ENCODE measurements at places on chromosomes 2 and 18.

- no peak overlapping the region for H3K27ac ChIP-seq
- H3K4me3 ChIP-seq: no peak overlapping the region
- no peaks in the 10 kb centered on the region for H3K27me3 ChIP-seq
- H3K36me3 ChIP-seq: no peaks in the 10 kb centered on the region
- DNase-seq: no peak
Measured at GRCh38 chr2:72722492-72723070, 103.3 kb downstream of the EXOC6B start.

DNA sequence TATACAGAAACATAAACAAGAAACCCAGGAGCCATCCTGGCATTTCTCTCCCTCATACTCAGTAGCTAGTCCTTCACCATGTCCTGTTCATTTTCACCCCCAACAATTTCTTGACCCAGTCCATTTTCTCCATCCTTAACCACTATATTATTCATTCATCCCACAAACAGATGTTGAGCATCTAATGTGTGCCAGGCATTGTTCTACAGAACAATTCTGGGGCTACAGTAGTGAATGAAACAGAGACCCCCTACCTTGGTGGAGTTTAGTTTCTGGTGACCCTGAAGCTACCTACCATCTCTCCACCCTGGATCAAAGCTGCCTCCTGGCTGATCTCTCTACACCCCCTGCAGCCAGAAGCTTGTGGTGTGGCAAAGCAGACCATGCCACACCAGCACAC lies 27.5 kb upstream of the BZW1 start:
- H3K36me3 ChIP-seq: no peaks in the 10 kb centered on the region
- DNase-seq: no peak
- no peaks in the 10 kb centered on the region for H3K4me1 ChIP-seq
- H3K4me3 ChIP-seq: no peak overlapping the region
- no peak overlapping the region for H3K27ac ChIP-seq
- no peaks in the 10 kb centered on the region for H3K27me3 ChIP-seq

DNA sequence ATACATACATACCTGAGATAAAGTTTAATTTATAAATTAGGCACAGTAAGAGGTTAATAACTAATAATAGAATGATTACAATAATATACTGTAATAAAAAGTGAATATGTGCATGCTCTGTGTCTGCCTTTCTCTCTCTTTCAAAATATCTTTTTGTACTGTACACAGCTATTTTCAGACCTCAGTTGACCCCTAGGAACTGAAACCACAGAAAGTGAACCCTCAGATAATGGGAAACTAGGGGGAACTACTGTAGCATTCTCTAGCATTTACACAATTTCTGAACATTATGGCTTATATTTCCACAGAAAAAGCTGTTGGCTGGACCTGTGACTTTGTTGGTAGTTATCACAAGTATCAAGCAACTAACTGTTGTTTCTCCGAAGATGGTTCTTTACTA lies 25.9 kb downstream of the WDR75 start:
- H3K27me3 ChIP-seq: no peaks in the 10 kb centered on the region
- peaks cover 91% of the 10 kb centered on the region for H3K36me3 ChIP-seq
- H3K4me1 ChIP-seq: no peaks in the 10 kb centered on the region
- no peak overlapping the region for H3K27ac ChIP-seq

- DNase-seq: no peak
- no peaks in the 10 kb centered on the region for H3K27me3 ChIP-seq
- H3K36me3 ChIP-seq: no peaks in the 10 kb centered on the region
- no peak overlapping the region for H3K4me3 ChIP-seq
- H3K4me1 ChIP-seq: peaks cover 11% of the 10 kb centered on the region
Measured at GRCh38 chr2:146918280-146918679, 926.5 kb upstream of the ACVR2A start.

DNA sequence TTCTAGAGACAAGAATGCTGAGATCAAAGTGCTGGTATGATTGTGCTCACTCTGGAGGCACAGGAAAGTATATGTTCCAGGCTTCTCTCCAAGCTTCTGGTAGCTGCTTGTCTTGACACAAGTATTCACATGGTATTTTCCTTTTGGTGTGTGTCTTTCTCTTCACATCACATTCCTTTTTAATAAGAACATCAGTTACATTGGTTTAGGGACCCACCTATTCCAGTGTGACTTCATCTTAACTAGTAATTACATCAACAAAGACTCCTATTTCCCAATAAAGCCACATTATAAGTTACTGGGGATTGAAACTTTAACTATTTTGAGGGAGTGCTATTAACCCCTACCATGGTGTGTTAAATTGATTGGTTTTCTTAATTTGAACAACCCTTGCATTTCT lies 119.1 kb downstream of the FSIP2 start:
- peaks cover 8% of the 10 kb centered on the region for H3K4me1 ChIP-seq
- H3K27ac ChIP-seq: no peak overlapping the region
- H3K36me3 ChIP-seq: peaks cover 3% of the 10 kb centered on the region
- no peak overlapping the region for H3K4me3 ChIP-seq

DNA sequence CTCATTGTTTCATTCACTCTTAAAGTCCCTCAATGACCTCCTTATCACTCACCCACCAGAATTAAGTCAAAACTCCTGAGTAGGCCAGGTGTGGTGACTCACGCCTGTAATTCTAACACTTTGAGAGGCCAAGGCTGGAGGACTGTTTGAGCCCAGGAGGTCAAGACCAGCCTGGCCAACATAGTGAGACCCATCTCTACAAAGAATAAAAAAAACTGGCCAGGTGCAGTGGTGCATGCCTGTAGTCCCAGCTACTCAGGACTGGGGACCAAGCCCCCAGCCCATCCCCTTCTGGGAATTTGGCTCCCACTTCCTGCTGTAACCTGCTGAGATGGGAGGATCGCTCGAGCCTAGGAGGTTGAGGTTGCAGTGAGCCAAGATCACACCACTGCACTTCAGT lies 28.9 kb downstream of the TMEM247 start:
- peaks cover 26% of the 10 kb centered on the region for H3K4me1 ChIP-seq
- H3K36me3 ChIP-seq: no peaks in the 10 kb centered on the region
- DNase-seq: no peak
- H3K27ac ChIP-seq: no peak overlapping the region
- peaks cover 2% of the 10 kb centered on the region for H3K27me3 ChIP-seq
- H3K4me3 ChIP-seq: no peak overlapping the region

- no peaks in the 10 kb centered on the region for H3K36me3 ChIP-seq
- peaks cover 55% of the 10 kb centered on the region for H3K4me1 ChIP-seq
- no peak overlapping the region for H3K27ac ChIP-seq
- H3K4me3 ChIP-seq: no peak overlapping the region
Measured at GRCh38 chr2:42128721-42129486, 40.2 kb upstream of the EML4 start.

GRCh38 chr2:74495440-74495839 lies 4.0 kb downstream of the LBX2 start:
- no peak overlapping the region for H3K27ac ChIP-seq
- H3K4me3 ChIP-seq: no peak overlapping the region
- H3K27me3 ChIP-seq: peaks cover 63% of the 10 kb centered on the region
- peaks cover 23% of the 10 kb centered on the region for H3K4me1 ChIP-seq
- no peak for DNase-seq
- peaks cover 34% of the 10 kb centered on the region for H3K36me3 ChIP-seq

GRCh38 chr2:197031803-197032202 lies 105.3 kb upstream of the PGAP1 start:
- H3K4me1 ChIP-seq: no peaks in the 10 kb centered on the region
- H3K36me3 ChIP-seq: no peaks in the 10 kb centered on the region
- no peak overlapping the region for H3K27ac ChIP-seq
- H3K4me3 ChIP-seq: no peak overlapping the region

DNA sequence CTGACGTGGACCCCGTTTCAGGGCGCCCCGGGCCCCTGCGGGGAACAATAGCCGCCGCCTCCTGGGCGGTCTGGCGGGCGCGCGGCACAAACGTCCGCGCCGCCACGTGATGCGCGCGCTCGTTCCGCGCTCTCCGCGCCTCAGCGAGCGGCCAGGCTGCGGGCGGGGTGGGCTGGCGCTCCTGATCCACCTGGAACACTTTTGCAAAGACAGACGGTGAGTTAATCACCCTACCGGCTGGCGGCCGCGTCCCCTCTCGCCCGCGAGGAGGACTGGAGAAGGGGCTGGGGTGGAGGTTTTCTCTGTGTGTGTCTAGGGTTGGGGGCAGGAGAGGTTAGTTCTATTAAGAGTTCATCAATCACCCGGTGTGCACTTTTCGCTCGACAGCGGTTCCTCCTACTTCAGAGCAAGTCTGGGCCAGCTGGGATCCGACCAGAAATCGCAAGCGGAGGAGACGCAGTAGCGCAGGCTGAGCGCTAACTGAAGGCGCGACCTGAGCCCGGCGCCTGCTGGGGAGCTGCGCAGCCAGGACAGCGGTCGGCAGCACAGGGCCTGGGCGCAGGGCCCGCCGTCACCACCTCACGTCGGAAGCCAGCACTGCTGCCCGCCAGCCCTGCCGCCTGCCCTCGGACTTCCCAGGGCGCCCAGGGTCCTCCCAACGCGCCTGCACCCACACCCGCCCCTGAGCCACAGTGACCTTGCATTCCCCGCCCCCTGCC lies 10.3 kb upstream of the HOXD1 start:
- H3K27me3 ChIP-seq: peaks cover 100% of the 10 kb centered on the region
- H3K4me3 ChIP-seq: peak overlapping the region; percentile 67

DNA sequence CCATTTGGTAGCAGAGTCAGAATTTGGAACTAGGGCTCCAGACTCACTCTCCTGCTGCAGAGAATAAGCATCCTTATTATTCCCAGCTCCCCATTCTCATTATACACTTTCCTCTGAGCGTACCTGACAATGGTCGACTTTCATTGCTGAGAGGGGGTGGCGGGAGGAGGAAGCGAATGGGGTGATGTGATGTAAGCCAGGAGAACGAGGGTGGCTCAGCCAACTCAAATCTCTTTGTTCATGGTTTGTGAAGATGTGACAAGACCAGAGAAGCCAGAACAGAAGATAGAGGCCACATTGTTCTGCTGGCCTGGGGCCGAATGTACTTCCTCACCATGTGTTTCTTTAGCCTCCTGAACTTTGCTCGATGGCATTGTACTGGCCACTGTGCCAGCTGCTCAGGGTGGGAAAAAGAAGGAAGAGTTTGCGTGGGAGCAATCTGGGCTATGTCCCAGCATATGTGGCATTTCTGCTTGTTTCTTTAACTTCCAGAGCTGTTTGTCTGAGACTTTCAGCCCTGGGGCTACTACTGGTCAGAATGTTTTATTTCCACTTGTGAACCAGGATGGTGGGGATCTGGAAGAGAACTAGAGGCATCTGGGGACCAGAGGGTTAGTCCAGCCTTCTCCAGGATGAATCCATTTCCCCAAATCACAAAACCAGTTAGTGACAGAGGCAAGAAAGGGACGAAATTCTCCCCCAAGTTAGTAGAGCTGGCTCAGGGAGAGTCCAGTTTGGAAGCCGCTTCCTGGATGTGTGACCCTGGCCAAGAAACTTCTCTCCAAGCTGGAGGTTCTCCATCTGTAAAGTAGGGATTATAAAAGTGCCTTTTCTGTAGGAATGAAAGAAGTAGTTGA lies 62.6 kb downstream of the MOGAT1 start:
- H3K27ac ChIP-seq: no peak overlapping the region
- no peak overlapping the region for H3K4me3 ChIP-seq
- peaks cover 23% of the 10 kb centered on the region for H3K4me1 ChIP-seq

DNA sequence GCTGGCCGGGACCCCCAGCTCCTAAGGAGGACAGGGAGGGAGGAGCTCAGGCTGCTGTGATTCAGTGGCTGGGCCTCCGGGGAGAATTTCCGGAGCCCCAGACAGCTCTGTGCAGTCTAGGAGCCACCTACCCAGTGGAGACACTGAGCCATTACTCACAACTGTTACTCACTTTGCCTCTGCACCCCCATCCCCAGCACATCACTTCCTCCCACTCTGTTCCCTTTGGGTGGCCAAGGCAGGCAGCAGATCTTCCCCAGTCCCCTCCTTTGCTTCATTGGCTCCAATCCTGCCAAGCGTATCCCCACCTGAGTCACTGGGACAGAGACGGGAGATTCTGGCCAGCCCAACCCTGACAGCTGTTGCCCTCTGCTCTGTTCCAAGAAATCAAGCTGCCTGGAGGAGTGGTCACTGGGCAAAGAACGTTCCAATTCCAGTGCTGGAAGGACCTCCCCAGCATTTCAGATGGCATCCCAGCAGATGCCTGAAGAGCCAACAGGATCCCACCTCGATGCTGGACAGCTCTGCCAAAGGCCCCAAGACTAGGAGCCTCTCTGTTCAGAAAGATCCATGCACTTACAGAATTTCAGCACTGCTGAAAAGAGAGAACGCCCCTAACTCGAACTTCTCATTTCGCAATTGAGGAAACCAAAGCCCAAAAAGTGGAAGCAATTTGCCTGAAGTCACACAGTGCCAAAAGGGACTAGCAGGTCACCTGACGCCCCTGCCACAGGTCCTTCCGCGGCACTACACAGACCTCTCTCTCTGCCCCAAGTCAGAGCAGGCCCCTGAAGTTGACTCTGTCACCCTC lies 68.3 kb downstream of the TNS1 start:
- no peaks in the 10 kb centered on the region for H3K36me3 ChIP-seq
- 0 out of 2 replicates have a peak overlapping the region, but pooled peaks have one; percentile 41 for H3K27ac ChIP-seq
- peaks cover 65% of the 10 kb centered on the region for H3K4me1 ChIP-seq

DNA sequence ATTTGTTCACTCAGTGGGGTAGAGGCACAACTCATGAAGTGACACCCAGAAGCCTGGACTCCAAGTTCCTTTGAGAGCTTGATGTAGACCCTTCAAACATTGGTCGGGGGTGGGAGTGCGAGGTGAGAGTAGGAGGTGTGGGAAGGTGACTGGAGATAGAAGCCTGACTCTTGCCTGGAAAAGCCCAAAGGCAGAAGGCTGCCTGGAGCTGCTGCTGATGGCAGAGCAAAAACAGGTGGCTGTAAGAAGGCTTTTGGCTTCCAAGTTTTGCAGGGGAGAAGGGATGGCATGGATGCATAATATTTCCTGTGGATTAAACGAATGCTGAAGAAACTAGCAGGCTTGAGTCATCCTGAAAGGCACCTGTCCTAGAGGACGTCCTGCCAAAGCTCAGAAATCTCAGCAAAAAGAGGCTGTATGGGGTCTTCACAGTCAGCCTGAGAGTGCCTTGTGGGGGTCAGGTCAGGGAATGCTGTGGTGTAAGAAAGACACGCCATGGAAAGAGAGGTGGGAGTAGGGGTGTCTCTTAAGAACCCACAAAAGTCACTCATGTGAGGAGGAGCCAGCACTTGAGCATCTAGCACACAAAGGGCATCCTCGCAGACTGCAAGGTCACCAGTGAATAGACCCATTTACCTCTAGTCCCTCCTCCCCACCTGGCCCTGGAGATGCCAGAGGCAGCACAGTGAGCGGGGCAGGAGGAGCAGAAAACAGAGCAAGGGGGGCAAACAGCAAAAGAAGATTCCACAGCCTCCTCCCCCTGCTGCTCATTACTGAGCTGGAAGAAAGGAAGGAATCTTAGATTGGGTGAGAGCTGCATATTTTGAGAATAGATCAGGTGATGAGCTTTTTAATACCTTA lies 37.5 kb downstream of the FASTKD2 start:
- peak overlapping the region; percentile 30 for H3K27ac ChIP-seq
- H3K27me3 ChIP-seq: no peaks in the 10 kb centered on the region
- H3K4me3 ChIP-seq: no peak overlapping the region
- H3K36me3 ChIP-seq: peaks cover 21% of the 10 kb centered on the region
- peaks cover 86% of the 10 kb centered on the region for H3K4me1 ChIP-seq

DNA sequence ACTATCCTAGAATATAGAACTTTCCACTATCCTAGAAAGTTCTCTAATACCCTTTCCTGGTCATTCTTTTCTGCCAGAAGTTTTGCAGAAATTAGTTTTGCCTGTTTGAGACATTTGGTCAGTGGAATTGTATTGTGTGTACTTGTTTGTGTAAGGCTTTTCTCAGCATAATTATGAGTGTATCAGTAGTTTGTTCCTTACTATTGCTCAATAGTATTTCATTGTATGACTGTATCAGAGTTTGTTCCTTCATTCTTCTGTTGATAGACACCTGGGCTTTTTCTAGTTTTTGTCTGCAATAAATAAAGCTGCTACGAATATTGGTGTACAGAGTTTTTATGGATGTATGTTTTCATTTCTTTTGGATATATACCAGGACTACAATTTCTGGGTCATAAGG lies 27.2 kb downstream of the CCDC138 start:
- DNase-seq: no peak
- H3K27me3 ChIP-seq: no peaks in the 10 kb centered on the region
- H3K4me3 ChIP-seq: no peak overlapping the region
- H3K27ac ChIP-seq: no peak overlapping the region
- no peaks in the 10 kb centered on the region for H3K4me1 ChIP-seq
